Stimulated activated CD8-positive, alpha-beta memory T cell treated with anti-CD3 and anti-CD28 coated beads, Interleukin-7, amount 100 ng/mL, for 1 hour (primary cell): ENCODE measurements at places on chromosomes 16 and 17.

GRCh38 chr17:1367351-1367745 is 32.7 kb downstream of the YWHAE start:
- no peak for DNase-seq

DNA sequence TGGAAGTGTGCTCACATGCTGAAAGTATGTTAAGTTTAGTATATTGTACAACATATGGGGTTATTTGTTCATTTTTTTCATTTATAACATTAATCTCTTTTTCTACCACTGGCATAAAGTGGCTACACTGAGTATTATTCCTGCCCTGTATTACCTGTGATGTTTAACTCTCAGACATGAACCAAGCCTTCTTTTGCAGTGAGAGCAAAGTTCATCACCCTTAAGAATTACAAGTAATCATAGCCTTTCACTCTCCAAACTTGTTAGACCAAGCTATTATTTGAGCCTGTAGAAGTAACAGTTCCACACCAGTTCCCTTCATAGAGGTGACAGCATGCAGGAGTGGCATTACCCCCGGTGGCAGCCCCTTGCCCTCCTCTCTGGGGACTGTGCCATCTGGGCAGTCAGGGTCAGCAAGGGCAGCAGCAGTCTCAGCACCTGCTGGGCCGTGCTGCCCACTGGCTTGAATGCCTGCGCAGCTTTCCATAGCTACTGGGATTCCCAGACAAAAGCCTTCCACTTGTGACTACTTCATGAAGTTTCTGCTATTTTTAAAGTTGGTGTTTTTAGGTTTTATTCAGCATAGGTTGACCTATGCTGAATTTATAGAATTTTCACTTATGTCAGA is 71.3 kb downstream of the TMC6 start:
- DNase-seq = no peak

DNA sequence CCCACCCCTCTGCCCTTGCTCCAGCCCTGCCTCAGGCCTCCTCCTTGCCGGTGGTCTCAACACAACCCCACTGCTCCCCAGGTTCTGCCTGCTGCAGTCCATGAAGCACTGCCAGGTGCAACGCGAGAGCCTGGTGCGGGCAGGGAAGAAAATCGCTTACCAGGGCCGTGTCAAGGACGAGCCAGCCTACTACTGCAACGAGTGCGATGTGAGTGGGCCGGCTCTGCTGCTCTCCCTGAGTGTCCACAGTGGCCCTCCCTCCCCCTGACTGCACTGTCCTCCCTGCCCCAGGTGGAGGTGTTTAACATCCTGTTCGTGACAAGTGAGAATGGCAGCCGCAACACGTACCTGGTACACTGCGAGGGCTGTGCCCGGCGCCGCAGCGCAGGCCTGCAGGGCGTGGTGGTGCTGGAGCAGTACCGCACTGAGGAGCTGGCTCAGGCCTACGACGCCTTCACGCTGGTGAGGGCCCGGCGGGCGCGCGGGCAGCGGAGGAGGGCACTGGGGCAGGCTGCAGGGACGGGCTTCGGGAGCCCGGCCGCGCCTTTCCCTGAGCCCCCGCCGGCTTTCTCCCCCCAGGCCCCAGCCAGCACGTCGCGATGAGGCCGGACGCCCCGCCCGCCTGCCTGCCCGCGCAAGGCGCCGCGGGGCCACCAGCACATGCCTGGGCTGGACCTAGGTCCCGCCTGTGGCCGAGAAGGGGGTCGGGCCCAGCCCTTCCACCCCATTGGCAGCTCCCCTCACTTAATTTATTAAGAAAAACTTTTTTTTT is 1.8 kb upstream of the TMEM88 start:
- DNase-seq = no peak

DNA sequence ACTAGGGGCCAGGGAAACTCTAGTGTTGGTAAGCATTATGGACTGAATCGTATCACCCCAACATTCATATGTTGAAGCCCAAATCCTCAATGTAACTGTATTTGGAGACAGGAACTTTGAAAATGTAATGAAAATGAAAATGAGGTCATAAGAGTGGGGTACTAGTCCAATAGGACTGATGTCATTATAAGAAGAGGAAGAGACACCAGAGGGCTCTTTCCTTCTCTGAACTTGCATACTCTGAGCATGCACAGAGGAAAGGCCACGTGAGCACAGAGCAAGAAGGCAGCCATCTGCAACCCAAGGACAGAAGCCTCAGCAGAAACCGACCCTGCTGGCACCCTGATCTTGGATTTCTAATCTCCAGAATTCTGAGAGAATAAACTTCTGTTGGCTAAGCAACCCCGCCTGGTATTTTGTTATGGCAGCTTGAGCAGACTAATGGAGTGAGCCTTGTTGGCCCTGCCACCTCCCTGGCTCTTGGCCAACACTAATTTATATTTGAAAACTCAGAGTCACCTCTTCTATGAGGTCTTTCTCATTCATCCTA is 273.4 kb downstream of the NTN1 start:
- DNase-seq = no peak

GRCh38 chr17:65633988-65634387 is 72.5 kb upstream of the AXIN2 start:
- DNase-seq = no peak

DNA sequence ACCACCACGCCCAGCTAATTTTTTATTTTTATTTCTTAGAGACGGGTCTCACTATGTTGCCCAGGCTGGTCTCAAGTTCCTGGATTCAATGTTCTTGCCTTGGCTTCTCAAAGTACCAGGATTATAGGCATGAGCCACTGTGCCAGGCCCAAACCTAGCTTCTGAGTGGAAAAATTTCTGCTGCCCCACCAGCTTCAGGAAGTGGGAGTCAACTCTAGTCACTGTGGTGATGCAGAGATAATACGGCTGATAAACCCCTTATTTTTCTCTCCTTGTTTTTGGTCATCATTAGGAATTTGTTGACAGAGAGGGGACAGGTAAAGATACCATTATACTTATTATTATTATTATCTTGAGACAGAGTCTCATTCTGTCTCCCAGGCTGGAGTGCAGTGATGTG is 27.8 kb upstream of the PHOSPHO1 start:
- DNase-seq = no peak

DNA sequence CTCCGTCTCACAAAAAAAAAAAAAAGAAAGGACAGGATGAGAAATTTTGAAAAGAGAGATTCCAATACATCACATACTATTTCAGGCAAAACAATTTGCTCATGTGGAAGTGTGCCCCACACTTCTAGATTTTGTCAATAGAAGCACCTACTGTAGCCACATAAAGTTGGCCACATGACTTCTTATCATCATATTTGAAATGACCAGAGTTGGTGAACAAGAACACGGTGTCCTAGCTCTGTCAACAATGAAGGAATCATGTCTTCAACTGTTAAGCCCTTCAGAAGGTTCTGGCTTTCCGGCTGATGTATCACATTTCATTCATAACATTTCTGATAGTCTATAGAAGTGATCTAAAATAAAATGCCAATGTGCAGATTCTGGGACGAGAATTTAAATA is 534.5 kb downstream of the TMEM114 start:
- DNase-seq = no peak

- peak; percentile 28 for DNase-seq
Observed at GRCh38 chr17:49968405-49969133, 421 bp upstream of the DLX4 start.

- no peak for DNase-seq
Observed at GRCh38 chr16:1372292-1372950, 20.7 kb downstream of the GNPTG start.

- DNase-seq = no peak
Observed at GRCh38 chr16:66651965-66652364, 44.6 kb downstream of the CMTM4 start.

DNA sequence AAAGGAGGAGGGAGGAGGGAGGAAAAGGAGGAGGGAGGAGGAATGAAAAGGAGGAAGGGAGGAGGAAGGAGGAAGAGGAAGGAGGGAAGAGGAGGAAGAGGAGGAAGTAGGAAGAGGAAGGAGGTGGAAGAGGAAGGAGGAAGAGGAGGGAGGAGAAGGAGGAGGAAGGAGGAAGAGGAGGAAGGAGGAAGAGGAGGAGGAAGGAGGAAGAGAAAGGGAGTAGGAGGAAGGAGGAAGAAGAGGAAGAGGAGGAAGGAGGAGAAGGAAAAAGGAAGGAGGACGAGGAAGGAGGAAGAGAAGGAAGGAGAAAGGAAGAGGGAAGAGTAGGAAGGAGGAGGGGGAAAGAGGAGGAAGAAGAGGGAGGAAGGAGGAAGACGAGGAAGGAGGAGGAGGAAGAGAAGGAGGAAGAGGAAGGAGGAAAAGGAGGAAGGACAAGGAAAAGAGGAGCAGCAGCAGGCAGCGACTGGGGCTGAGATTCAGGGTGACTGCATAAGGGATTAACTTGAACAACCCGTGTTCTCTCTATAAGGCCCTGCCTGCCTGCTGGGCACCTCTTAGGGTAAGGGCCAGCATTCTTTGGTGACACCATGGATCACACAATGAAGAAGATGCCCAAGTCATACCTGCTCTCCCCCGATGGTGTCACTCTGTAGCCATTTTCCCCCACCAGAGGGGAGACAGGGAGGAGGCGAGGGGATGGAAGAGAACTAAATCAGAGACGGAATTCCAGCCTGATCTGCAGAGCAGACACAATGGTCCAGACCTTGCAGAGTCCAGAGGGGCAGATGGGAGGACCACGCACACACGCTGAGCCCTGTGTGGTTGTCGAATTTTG is 1.4 kb upstream of the IL34 start:
- no peak for DNase-seq

DNA sequence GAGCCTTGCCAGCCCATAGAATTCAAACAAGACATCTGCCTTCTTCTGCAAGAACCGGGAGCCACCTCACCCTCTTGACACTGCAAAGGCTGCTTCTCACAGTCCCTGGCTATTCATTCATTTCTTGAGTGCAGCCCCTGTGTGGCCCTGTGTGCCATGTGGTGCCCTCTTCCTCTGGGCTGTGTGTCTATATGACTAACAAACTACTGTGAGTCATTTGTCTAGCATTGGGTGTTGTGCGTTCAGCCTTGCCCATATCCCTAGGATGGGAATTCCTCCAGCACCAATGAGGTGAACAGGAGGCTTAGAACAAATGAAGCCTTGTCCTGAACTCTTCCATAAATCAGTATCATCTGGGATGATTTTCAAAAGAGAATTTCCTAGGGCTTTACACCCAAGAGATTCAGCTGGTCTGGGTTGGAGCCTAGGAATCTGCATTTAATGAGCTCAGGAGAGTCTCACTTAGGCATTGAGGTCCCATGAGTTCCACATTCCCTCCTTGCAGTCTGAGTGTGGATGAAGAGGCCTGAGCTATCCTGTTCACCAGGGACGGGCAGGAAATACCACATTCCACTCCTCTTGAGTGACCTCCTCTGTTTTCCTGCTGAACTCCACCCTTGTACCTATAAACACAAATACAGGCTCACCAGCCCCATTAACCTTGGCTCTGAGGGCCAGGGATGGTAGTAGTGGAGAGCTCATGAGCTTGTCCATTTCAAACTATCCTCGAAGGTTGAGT is 308.7 kb upstream of the N4BP1 start:
- DNase-seq = no peak

DNA sequence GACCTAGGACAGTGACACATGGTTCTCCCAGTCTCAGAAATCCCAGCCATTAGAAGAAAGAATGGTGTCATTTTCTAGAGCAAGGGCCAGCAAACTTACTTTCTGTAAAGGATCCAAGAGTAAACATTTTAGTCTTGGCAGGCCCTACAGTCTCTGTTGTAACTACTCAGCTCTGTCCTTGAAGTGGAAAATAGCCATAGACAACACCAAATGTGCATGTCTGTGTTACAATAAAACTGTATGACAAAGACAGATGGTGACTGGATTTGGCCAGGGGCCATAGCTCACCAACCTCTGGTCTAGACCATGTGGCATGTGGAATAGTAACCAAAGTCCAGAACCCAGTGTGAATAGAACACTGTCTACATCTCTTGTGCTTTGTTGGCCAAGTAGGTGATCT is 286.5 kb downstream of the HS3ST4 start:
- DNase-seq = no peak

GRCh38 chr17:57915985-57916757 is 39.0 kb downstream of the CUEDC1 start:
- no peak for DNase-seq

GRCh38 chr17:19285213-19285900 is 48.2 kb downstream of the EPN2 start:
- DNase-seq = no peak

- peak; percentile 76 for DNase-seq
Observed at GRCh38 chr17:47720754-47721533, 12.1 kb upstream of the TBX21 start.

GRCh38 chr17:74761419-74761818 is 13.0 kb downstream of the NHERF1 start:
- DNase-seq = no peak

- DNase-seq = no peak
Observed at GRCh38 chr16:1206326-1206725, 18.7 kb downstream of the TPSG1 start.

DNA sequence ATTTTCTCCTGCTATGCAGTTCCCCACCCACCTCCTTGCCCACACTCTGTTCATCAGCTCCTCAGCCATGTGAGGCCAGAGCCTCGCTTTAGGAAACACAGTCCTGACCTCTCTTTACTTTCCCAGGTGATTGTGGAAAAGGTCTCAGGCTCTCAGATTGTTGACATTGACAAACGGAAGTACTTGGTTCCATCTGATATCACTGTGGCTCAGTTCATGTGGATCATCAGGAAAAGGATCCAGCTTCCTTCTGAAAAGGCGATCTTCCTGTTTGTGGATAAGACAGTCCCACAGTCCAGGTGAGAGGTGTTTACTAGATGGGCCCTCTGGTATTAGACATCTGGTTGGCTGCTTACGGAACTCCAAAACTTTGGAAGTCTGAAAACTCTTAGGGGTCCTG is 1.7 kb downstream of the GABARAPL2 start:
- no peak for DNase-seq

DNA sequence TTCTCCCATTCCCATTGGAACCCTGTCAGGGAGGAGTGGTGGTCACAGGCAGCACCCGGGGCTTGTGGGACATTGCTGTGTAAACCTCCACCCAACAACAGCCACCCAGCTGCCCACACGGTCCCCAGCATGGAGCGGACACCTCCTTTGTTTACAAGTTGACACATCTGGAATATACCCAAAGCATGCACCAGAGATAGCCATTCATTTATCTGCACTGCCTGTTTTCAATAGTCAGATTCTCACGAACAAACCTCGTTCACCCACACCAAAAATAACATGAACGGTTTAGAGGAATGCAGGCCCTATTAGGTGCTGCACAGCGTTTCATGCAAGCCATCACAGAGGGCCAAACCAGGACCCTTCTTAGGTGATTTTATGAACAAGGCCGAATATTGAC is 244.8 kb downstream of the FOXL1 start:
- no peak for DNase-seq
